Activated CD4-positive, alpha-beta memory T cell treated with anti-CD3 and anti-CD28 coated beads for 36 hours (primary cell): ENCODE measurements at places on chromosomes 1 and 21.

- DNase-seq, result no peak
Observed at GRCh38 chr1:218339267-218339831, 5.8 kb upstream of the TGFB2 start.

DNA sequence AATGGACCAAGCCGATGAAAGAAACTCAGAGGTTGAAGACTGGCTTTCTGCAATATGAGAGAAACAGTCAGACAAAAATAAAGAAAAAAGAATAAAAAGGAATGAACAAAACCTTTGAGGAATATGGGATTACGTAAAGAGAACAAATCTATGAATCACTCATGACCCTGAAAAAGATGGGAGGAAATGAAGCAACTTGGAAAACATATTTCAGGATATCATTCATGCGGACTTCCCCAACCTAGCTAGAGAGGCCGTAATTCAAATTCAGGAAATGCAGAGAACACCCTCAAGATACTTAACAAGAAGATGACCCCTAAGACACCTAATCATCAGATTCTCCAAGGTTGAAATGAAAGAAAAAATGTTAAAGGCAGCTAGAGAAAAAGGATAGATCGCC, 705.3 kb upstream of the CHRM3 start:
- no peak for DNase-seq

GRCh38 chr1:37486680-37487618, 12.6 kb downstream of the ZC3H12A start:
- peak; percentile 84 for DNase-seq

DNA sequence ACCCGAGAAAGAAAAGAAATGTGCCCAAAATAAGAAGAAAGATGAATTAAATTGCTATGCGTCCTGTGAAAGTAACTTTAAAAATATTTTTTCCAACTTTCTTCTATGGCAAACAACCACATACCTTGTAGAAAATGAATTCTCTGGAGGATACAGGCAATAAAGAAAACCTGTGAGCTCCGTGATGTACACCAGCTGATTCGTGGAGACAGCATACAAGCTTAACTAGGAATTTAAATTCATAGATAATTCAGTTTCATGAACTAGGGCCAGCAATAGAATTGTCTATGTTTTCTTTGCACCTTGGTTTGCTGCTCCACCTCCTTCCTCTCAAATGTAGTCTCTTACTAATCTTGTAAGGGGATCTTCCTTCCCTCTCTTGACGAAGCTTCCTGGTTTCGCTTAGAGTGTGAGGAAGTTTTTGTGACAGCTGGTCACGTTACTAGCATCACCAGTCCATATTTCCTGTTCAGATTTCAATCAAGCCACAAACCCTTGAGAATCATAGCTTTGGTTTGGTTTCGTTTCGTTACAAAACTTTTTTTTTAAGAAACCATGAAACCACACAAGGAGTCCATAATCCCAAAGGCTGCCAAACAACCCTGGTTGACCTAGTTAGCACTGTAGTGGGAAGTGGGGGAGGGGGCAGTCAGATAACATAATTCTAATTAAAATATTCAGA, 35.8 kb downstream of the GREM2 start:
- peak; percentile 13 for DNase-seq

DNA sequence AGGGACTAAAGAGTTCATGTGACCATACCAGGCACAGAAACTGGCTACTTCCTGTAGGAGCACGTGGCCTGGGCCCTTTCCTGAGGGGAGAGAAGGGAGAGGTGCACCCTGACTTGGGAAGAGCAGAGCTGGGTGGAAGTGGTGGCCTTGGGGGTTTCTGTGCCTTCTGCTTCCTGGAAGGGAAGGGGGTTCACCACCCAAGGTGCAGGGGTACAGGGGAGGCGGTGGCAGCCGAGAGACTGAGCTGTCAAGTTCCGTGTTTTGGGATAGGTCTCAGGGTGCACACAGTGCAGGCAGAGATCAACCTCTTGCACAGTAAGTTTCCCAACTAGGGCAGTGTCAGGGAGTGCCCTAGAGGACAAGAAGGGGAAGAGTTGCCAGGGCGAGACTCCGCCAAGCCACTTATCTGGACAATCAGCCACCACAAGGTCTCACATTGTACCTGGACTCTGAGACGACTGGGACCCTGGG, 10.1 kb downstream of the HECTD3 start:
- DNase-seq, result no peak

- DNase-seq, result no peak
Observed at GRCh38 chr1:186790101-186790500, 38.6 kb upstream of the PLA2G4A start.

DNA sequence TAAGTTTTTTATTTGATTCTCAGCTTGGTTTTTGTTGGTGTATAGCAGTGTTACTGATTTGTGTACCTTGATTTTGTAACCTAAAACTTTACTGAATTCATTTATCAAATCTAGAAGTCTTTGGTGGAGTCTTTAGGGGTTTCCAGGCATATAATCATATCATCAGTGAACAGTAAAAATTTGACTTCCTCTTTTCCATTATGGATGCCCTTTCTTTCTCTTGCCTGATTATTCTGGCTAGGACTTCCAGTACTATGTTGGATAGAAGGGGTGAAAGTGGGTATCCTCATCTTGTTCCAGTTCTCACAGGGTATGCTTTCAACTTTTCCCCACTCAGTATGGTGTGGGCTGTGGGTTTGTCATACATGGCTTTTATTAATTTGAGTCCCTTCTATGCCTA, 23.6 kb upstream of the MAB21L3 start:
- DNase-seq, result no peak

DNA sequence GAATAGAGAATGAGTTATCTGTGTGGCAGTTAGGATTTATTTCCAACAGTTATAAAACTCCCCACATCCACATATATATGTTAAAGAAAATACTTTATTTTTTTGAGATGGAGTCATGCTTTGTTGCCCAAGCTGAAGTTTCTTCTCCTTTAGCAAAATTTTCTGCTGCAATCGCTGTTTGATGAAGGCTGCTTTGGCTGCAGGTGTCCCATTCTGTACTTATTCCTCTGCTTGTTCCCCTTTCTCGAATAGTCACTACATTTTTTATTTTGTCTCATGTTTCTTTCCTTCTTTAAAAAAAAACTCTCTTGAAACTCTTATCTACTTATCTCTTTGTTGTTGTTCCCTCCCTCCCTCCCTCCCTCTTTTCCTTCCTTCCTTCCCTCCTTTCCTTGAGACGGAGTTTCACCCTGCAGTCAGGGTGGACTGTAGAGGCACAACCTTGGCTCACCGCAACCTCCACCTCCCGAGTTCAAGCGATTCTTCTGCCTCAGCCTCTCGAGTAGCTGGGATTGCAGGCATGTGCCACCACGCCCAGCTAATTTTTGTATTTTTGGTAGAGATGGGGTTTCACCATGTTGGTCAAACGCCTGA, 10.6 kb downstream of the OR2W3 start:
- no peak for DNase-seq

GRCh38 chr1:183360473-183360872, 57.7 kb downstream of the NMNAT2 start:
- no peak for DNase-seq

DNA sequence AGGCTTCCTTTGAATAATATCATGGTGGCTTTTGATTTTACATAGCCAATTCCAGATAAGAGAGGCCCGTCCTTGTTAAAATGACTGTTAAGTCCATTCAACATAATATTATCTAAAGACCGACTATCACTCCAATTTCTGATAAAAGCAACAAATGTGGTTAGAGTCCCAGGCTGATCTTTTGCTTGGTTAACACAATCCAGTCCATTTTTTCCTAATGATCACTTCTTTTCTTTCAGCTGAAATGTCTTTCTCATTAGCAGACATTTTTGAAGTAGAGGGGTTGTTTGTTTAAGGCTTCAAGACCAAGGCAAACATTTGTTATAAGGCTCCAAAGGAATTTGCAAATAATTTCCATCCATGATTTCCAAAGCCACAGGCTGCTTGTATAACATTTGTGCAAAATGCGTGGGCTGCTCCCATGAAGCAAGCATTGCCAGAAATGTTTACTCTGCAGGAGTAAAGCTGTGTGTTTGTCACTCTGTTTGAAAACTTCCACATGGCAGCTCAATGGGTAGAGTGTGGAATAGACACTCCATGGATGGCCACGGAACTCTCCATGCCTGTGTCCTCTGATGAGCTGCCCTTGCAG, 111.5 kb downstream of the PSMG1 start:
- no peak for DNase-seq

- DNase-seq, result no peak
Observed at GRCh38 chr1:198472119-198472518, 68.4 kb downstream of the ATP6V1G3 start.

- no peak for DNase-seq
Observed at GRCh38 chr1:231478811-231479210, 49.7 kb upstream of the TSNAX start.

DNA sequence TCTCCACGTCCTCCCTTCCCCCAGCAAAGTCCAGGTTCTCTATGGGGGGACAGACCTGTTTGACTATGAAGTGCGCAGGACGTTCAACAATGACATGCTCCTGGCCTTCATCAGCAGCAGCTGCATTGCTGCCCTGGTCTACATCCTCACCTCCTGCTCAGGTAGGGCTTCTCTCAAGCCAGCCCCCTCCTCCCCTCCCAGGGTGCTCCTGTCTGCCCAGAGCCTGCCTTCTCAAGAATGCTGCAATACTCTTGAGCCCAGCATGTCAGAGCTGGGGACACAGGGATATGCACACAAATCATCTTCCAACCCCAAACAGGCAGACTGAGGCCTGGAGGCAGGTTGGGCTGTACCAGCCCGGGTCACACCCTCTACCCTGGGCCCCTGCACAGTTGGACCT, 35.4 kb downstream of the DISP3 start:
- DNase-seq, result no peak

GRCh38 chr1:78650114-78650660, 556 bp downstream of the IFI44 start:
- no peak for DNase-seq

DNA sequence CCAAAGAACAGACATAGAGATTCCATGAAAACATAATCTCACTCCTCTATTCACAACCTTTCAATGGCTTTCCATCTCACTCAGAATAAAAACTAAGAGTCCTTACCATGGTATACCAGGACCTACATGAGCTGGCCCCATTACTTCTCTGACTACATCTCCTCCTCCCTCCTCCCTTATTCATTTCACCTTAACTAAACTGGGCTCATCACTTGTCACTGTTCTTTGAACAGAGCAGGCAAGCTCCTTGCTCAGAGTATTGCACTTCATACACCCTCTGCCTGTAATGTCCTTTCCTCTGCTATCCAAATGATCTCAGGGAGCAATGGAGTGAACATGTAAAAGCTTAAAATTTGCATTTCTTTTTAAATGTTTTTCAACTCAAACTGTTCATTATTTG, 142.0 kb downstream of the MRPL39 start:
- DNase-seq, result no peak

- no peak for DNase-seq
Observed at GRCh38 chr1:215860833-215861232, 293.7 kb downstream of the KCTD3 start.

- no peak for DNase-seq
Observed at GRCh38 chr21:44483288-44484237, 28.3 kb downstream of the LRRC3 start.

DNA sequence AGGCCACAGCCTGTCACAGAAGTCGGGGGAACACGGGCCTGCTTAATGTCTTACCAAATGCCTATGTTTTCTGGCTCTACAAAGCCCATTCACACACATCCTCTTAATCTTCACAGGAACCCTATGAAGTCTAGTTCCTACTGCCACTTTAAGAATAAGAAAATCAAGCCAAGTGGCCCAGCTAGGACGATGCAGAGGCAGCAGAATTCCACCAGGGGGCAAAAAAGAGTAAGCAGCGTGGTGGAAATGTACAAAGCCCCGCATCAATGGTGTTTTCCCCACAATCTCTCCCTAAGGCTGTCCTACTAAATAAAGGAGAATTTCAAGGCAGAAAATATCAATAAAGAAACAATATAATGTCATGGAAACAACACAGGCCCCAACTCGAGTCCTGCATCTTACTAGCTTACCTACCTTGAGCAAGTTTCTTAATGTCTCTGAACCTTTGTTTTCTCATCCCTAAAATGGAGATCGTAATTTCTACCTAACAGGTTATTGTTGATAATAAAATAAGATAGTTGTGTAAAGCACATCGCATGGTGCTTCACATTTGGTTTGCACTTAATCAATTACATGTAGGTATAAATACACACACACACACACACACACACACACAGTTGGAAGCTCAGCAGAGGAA, 21.4 kb downstream of the SEC16B start:
- peak; percentile 28 for DNase-seq

DNA sequence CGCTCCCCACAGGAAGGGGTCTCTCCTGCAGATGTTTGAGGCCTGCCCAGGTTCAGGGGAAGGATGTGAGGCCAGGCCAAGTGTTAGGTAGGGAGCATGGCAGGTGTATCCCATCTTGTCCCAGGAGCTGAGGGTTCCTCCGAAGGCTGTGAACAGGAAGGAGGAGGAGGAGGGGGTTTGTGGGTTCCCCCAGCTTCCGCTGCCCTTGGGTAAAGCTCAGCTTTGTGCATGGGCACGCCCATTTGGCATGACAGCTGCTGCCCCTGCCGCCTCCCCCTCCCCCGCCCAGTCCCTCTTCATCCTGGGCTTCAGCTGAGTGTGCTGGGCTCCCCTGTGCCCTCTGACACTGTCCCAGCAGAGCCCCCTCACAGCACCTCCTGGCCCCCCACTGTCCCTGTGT, 25.5 kb downstream of the TNFRSF8 start:
- peak; percentile 69 for DNase-seq

- DNase-seq, result peak; percentile 75
Observed at GRCh38 chr1:167489571-167490340, 28.6 kb downstream of the CD247 start.

DNA sequence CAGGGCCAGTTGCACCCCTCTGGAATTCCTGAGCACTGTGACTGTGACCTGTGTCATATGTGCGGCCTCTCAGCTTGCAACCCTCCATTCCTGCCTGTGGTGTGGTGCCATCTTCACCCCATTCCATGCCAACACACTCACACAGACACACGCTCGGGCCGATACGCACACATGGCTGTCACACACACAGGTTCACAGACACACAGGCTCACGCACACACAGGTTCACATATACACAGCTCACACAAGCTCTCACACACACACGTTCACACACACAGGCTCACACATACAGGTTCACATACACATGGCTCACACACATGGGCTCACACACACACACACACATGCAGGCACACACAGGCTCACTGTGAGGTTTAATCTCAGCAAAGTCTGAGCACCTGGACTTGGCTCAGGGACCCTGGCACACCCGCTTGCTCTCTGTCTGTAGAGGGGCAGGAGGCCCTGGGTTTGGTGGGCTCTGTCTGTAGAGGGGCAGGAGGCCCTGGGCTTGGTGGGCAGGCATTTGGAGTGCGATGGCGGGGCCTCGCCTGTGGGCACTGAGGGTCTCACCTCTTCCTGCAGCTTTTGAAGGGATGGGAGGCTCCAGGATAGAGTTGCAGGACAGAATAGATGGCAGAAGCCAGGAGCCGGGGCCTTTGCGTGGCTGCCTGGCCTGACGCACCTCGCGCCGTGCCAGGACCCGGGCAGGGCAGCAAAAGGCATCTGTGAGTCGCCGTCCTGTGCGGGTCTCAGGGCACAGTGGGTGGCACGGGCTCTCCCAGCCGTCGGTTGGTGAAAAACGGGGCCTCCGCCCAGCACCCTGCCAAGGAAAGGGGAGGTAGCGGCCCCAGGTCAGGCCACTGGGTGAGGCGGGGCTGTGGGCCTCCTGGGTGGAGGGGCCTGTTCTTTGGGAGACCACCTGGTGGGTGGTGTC, 17.1 kb downstream of the COL18A1 start:
- no peak for DNase-seq

- no peak for DNase-seq
Observed at GRCh38 chr1:177340601-177341067, 169.9 kb downstream of the BRINP2 start.

GRCh38 chr1:21687081-21687529, 17.9 kb upstream of the RAP1GAP start:
- DNase-seq, result no peak
